ENCODE measurements at places on chromosomes 7 and 10.
A peak's percentile ranks its signal among the peaks of the same experiment; 100 is the strongest.

GRCh38 chr7:101542527-101543241 is 86.4 kb downstream of the MYL10 start:
- peak; percentile 56 for DNase-seq

DNA sequence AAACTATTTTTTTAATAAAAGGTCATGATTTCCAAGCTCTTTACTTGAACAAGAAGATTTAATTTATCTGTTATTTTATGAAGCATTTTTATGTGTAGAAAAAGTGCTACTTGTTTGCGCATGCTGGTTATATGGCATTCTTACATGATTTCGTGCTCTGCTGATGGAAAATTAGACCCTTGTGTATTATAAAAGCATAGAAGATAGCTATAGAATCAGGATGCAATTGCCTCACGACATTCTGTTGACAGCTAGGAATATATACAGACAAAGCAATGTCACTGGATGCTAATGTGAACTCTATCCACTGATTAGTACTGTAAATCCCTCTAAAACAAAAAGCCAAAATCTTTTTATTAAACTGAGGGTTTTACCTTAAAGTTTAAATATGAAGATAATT is 255.9 kb downstream of the MDFIC start:
- DNase-seq, result no peak

DNA sequence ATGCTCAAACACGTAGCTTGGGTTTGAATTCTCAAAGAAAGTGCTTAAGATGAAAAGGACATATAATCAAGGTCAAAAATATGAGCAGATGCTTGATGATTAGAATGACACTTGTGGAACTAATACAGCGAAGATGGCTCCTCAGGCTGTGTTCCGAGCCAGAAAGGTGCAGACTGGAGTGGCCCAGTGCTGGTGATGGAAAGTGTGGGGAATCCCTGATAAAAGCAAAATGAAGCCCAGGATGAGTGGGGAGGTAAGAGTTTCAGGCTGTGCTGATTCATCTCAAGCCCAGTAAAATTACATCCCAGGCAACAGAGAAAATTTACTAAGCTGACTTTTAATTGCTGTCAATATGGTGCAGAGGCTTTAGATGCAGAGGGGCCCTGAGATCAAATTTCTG is 77.8 kb upstream of the IKZF1 start:
- DNase-seq, result no peak

GRCh38 chr10:44416021-44416771 is 31.3 kb upstream of the CXCL12 start:
- no peak for DNase-seq

DNA sequence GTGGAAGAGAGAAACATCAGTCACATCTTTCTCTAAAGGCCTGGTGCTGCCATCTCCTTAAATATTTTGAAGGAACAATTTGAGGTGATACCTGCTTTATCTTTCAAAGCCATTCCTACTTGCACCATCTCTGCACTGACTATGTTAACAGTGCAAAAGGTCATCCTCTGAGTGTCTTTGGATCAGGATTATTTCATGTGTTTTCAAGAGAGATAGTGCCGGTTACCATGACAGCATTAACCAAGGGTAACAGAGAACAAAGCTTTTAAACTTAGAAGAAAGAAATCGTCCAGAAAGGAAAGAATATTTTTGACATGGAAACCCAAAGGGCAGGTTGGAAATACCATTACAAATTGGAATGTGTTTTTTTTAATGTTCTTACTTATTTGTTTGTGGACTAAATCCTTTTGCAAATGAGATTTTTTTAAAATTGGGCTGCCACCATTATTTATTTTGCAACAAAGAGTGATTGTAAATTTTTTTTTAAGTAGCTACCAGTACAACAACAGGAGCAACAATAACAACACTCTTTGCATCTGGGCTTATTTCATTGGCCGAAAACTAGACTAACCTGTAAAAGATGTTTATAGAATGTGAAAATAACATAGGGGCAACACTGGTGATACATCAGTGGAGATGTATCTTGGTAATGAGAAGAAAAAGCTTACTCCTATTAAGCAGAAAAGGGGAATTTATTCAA is 234.2 kb downstream of the CREB5 start:
- DNase-seq, result no peak

DNA sequence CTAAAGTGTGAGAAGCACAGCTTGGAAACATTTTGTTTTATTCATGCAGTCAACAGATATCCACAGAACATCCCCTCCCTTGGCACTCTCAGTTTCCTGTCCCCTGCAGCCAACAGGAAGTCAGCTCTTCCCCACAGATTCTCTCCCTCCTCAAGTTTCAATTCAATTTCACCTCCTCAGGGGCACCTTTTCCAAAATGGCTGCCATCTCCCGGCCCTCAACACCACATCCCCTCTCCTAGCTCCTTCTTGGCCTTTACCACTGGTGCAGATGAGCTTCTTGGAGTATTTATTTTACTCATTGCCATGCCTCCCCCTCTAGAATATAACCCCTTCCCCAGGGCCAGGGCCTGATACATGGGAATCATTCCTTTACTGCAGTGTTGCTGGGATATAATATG is 94.0 kb downstream of the WDR11 start:
- DNase-seq, result no peak

- no peak for DNase-seq
These were observed 10.5 kb upstream of the EZH2 start for GRCh38 chr7:148894591-148894990.

- no peak for DNase-seq
These were observed 277.5 kb downstream of the CSTF2T start for GRCh38 chr10:51421853-51422252.

DNA sequence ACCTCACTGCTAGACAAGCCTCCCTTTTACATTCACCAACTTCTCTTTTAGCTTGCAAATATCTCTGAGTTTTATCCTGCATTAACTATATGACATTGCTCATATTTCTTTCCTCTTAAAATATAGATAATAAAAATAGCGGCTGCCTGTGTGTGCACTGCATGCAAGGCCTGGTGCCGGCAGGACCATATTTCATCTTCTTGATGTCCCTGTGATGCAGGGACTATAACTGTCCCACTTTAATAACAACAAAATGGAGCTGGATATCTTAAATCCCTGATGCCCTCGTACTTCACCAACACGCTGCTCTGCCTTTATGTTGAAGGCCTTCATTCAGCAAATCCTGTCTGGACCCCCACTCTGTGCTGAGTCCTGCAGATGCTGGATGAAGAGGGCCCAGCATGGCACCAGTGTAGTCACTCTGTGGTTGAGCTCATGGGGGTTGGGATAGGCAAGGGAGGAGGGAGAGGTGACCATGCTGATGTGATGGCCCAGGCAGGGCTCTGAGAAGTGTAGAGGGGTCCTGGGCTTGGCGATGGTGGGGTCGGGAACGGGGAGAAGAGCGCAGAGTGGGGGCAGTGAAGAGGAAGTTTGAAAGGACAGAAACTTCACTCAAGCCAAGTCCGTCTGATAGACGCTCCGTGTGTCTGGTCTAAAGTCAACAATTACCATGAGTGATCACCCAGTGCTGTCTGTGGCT is 40.4 kb downstream of the C10orf90 start:
- DNase-seq, result no peak

All from activated CD8-positive, alpha-beta memory T cell treated with anti-CD3 and anti-CD28 coated beads for 1 hour (primary cell).